Activated T-cell treated with anti-CD3 and anti-CD28 coated beads, Interleukin-2, amount 50 U/mL, for 4 hours (primary cell): ENCODE measurements at places on chromosomes 5 and 9. TPM values are rescaled to one million over a fixed set of nuclear protein-coding genes. Genes with fewer than 3 reads are reported as not detected.

The ARID3C gene
- not detected for total RNA-seq

The DMRT3 gene
- total RNA-seq = not detected

The ABLIM3 gene
- total RNA-seq = 0.10 TPM

The SH3PXD2B gene
- 0.96 TPM for total RNA-seq

The FXN gene
- total RNA-seq = 46.7 TPM

The TEK gene
- 0.05 TPM for total RNA-seq

The OCLN gene
- 0.08 TPM for total RNA-seq

The LSM11 gene
- 5.5 TPM for total RNA-seq

The ADGRV1 gene
- 0.32 TPM for total RNA-seq

The QRFP gene
- not detected for total RNA-seq
